ENCODE measurements at places on chromosomes 5 and 9. TPM values are rescaled to one million over a fixed set of nuclear protein-coding genes. Genes with fewer than 3 reads are reported as not detected.

The C9orf153 gene
- total RNA-seq = 0.65 TPM

The LCN15 gene
- 0.61 TPM for total RNA-seq

The CCDC152 gene
- 10.2 TPM for total RNA-seq

The RNF183 gene
- not detected for total RNA-seq

The ACTBL2 gene
- total RNA-seq = not detected

The FLT4 gene
- 7.7 TPM for total RNA-seq

The TESK1 gene
- 13.9 TPM for total RNA-seq

The FAM221B gene
- not detected for total RNA-seq

The TMEFF1 gene
- 68.2 TPM for total RNA-seq

The SLC6A18 gene
- total RNA-seq = not detected

The FOXD4L5 gene
- total RNA-seq = 0.13 TPM

The SEMA6A gene
- total RNA-seq = 277 TPM

The C9orf85 gene
- total RNA-seq = 14.5 TPM

The SVEP1 gene
- 0.36 TPM for total RNA-seq

The TLX3 gene
- not detected for total RNA-seq
